ENCODE measurements at places on chromosomes 13 and 19. TPM values are rescaled to one million over a fixed set of nuclear protein-coding genes. Genes with fewer than 3 reads are reported as not detected.

Gene IGFL3
- not detected for total RNA-seq

Gene PRR19
- total RNA-seq = 2.4 TPM

Gene GPC6
- total RNA-seq = 8.4 TPM

Gene CCDC169
- 3.2 TPM for total RNA-seq

Gene SLITRK6
- total RNA-seq = 13.0 TPM

Gene NTF4
- total RNA-seq = 3.9 TPM

GRCh38 chr19:36023432-36023831 lies 9.2 kb downstream of the CLIP3 start:
- DNase-seq = no peak

DNA sequence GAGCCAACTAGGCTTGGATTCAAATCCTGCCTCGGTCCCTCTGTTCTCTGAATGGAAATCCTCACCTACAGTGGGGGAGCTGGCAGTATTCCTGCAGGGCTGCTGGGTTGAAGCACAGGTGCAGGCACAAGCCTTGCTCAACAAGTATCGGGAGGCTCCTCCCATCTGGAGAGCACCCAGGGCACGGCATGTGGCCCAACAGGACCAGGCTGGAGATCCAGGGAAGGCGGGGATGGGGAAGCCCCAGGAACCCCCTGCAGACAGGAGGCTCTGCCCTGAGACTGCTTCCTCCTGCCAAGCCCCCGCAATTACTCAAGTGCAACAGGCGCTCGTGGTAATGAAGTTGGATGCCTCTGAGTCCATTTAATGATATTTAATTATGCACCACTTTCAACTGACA lies 128.0 kb upstream of the VSTM2B start:
- no peak for DNase-seq

DNA sequence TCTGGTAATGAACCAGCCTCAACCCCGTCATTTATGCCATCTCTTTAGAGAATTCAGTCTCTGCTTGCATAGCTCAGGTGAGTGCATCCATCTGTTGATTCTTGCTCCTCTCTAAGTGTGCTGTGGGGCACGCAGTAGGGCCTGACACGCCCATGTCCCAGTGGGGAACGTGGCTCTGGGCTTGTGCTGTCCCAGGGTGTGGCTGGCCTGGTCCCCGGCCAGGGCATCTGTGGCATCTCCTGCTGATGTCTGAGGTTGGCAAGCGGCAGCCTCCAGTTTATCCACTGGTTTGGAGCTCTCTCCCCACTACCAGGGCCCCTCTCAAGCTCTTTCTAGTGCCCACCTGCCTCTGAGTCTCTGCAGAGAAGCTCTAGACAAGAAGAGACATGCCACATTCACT lies 146.6 kb upstream of the GJB6 start:
- DNase-seq = no peak

GRCh38 chr19:9644472-9644871 lies 23.4 kb upstream of the ZNF561 start:
- DNase-seq = no peak

- DNase-seq = no peak
Measured at GRCh38 chr19:48081106-48081505, 29.5 kb downstream of the PLA2G4C start.

DNA sequence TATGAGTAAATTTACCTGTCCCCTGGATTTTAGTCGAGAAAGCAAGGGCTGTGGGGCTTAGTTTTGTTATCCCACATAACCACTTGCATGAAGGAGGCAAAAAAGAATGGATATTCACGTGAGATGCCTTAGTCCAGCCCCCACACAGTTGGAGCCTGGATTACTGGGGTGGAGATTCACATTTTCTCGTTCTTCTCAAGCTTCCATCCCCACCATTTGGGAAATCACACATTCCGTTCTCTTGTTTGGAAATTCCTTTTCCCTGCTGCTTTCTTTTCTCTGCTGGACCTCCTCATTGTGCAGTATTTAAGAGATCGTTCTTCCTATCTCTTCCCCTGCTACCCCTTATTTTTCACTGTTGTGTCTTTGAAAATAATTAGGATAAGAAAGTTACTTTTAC lies 45.1 kb upstream of the FARP1 start:
- DNase-seq = no peak

GRCh38 chr19:19026299-19026971 lies 6.9 kb downstream of the SUGP2 start:
- no peak for DNase-seq

DNA sequence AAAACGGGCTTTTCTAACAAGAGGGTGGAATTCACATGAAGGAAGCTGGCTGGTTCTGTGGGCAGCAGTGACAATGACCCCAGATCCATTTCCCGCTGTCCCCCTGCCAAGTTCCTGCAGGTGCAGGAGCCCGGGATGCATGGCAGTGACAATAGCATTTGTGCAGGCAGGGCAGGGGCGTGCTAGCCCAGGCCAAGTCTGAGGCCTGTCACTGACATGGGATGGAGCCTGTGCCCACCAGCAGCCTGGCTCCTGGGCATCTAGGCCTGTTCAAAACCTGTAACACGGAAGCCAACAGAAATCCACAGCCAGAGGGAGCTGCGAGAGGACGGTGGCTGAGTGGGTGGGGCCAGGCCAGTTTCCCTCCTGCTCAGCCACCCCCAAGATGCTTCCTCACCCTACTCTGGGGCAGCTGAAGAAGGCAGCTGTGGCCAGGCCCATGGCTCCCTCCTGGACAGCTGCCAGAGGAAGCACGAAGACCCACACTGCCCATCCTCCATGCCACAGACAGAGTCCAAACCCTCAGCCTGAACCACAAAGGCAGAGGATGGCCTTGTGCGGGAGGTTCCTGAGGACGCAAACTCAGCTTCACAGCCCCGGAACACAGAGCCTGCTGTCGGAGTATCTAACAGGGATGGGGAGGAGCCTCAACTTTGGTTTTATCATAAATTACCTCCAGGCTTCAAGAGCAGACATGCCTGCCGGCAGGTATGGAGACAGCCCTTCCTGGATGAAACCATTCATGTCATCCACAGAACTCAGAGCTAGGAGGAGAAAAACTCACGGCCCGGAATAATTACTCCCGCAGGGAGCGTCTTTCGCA lies 74.0 kb downstream of the CEBPG start:
- no peak for DNase-seq
